Activated CD4-positive, alpha-beta T cell treated with anti-CD3 and anti-CD28 coated beads, Interleukin-2, amount 10 ng/mL, durations not matched to agents 24 days and 14 days (primary cell): ENCODE measurements at places on chromosomes 3 and 15. TPM values are rescaled to one million over a fixed set of nuclear protein-coding genes. Genes with fewer than 3 reads are reported as not detected.
A peak's percentile ranks its signal among the peaks of the same experiment; 100 is the strongest.

Gene ARPP21
- total RNA-seq = not detected in 2 replicates

Gene PPM1L
- 2.7 and 2.9 TPM in 2 replicates for total RNA-seq

Gene HYKK
- total RNA-seq = 0.90 and 1.6 TPM in 2 replicates

Gene HES1
- 0.64 and 1.2 TPM in 2 replicates for total RNA-seq

- DNase-seq = no peak
Measured at GRCh38 chr3:9736831-9737230, 5.3 kb downstream of the BRPF1 start.

GRCh38 chr15:94110476-94111130, 120.8 kb upstream of the MCTP2 start:
- DNase-seq = no peak

DNA sequence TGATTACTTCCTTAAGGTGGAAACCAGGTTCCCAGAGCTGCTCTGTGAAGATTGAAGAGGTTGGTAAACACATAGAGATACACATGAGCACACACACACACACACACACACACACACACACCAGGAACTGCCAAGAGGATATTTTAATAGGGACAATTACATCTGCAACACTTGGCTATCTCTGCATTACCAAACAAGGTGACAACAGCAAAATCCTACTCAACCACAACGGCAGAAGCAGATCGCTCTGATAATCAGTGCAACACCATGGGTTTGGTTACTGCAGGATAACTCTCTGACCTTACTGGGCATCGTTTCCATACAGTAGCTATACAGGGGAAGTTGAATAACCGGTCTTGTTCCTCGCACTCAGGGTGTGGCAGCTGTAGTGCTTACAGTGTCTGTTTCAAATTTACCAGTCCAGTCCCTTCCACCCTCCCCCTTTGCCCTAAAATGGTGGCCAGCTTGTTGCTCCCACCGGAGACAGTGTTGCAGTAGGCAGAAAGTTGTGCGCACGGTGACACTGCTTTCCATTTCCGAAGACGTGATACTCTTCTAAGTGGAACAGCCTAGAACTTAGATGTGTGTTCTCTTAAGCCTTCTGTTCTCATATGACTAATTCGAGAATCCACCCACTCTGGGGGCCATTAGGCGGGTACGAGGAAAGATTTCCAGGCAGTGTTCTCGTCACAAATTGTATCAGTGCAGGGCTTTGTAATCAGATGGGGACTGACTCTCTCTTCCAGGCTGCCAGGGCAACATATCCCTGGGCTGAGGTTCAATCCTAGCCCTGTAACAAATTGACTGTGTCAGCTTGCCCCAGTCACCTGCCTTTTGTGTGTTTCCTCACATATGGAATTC, 176.2 kb downstream of the P3H2 start:
- no peak for DNase-seq

- peak; percentile 82 for DNase-seq
Measured at GRCh38 chr3:196740481-196741248, 1.0 kb downstream of the PAK2 start.

DNA sequence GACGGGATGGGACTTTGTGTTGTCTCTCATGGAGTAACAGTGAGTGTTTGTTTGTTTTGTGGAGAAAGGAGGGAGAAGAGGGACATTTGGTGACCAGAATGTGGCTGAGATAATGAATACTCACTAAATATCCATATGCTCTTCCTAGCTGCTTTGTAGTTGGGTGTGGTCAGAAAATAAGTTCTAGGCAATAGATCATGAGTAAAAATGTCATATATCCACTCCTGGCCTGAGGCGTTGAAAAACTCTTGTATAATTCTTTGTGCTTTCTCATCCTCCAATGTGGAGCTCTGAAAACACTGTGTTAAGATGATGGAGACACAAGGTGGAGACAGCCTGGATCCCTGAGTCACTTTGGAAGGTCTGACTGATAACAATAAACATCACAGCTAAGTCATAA, 28.0 kb upstream of the IL16 start:
- DNase-seq = no peak

DNA sequence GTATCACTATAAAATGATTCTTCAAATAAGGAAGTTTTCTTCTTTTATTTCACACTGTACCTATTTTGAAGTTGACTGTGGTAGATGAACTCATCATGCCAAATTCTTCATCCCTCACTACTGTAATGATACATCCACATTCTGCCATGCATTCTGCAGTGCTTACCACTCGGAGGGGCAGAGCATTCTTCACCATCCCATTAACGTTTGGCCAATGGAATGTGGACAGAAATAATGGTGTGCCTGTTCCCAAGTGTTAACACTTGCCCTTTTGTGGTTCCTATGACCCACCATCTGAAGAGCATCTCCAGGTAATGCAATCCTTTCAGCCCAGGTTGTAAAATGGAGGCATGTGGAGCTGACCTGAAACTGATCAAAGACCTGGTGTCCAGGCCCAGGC, 18.6 kb downstream of the GOLIM4 start:
- no peak for DNase-seq

- no peak for DNase-seq
Measured at GRCh38 chr15:34883042-34883441, 86.5 kb downstream of the AQR start.

DNA sequence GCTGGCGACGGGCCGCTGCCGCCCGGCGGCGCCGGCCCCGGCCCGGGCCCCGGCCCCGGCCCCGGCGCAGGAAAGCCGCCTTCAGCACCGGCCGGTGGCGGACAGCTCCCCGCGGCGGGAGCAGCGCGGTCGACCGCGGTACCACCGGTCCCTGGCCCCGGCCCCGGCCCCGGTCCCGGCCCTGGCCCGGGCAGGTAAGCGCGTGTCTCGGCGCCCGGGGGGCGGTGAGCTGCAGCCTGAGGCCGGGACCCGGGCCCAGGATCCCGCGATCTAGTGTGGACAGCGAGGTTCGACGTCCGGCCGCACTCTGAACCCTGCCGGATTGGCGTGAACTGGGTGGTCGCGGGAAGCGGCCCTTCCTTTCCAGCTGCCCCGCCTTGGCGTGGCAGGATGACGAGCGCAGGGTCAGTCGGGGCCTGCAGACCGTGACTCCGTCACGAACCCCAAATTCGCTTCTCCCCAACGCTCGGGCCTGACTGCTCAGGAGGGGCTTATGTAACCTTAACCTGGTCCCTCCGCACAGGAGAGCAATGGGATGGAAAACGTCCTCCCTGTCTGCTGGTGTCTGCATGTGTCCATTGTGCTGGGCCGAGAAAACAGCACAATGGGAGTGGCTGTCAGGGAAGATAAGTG, 472 bp downstream of the BSN start:
- DNase-seq = peak; percentile 92

DNA sequence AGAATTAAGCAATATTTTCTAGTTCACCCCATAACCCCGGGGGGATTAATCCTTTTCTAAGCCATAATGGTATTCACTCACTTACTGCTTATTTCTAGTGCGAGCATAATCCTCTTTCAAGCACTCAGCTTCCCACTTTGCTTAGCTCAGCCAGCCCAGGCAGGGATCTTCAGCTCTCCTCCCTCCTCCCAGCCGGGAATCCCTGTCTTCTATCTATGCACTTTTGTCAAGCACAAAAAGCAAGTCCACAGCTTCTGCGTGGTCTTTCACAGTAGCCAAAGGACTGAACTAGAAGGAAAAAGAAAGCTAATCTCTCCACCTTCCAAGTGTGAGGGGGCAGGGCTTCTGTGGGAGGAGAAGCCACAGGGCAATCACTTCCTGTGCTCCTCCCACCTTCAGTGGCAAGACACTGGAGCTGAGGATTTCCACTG, 62.8 kb downstream of the PEX5L start:
- DNase-seq = peak; percentile 62

DNA sequence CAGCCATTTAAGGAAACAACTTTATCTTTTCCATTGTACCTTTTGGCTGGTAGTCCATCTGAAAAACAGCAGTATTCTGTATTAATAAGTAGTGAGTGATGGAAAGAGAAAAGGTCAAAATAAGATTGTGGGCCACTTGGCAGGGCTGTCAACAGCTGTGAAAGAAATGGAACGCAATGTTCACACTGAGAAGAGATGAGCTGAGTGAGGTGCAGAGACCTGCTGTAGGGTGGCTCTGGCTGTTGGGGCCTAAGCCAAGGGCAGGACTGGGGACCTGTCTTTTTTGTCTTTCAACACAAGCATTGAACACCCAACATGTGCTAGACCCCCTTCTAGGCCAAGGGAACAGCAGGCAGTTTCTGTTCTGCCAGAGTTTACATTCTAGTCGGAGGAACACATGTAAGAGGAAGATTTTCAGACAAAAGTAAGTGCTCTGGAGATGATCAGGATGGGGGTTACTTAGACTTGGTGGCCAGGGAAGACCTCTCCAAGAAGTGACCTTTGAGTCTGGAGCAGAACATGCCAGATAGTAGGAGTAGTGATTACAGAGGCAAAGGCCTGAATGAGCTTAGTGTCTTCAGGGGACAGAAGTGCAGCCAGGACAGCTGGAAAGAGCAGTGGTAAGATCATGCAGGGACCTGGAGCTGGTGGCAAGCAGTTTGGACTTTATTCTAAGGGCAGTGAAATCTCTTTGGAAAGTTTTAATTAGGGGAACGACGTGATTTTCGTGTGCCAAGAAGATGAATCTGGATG, 29.6 kb downstream of the TSEN2 start:
- DNase-seq = no peak

DNA sequence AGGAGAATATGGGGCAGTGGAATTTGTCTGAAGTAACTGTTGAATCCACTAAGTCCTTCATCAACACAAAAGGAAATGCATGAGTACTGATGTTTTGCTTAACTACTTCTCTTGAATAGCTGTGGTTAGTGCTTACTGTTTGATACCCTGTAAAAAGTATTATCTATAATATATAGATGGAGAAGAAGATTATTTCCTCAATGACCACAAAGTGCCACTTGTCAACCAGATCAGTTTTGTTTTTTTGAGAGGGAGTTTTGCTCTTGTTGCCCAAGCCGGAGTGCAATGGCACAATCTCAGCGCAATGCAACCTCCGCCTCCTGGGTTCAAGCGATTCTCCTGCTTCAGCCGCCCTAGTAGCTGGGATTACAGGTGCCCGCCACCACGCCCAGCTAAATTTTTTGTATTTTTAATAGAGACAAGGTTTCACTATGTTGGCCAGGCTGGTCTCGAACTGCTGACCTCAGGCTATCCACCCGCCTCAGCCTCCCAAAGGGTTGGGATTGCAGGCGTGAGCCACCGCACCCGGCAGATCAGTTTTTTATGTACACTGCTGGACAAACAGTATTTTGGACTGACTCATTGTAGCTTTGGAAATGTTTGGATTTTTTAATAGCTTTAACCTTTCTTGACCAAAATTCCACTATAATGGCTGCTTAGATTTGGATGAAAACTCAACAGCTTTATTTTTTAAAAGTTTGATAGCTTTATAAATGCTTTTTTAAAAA, 1.5 kb upstream of the RPLP1 start:
- no peak for DNase-seq

DNA sequence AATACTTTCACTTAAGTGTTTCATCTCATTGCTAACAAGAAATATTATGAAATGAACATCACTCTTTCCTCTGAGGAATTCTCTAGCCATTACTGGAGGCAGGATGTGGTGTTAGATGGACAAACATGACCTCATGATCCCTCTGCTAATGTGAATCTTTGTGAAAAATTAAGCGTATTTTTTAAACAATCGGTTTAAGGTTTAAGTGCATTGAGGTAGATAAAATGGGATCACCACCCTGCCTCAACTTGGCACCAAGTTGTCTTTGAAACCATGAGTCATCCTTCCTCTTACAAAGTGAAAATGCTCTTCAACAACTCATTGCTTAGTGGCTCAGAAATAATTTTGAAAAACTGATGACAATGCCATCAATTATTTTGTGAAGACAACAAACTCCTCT, 76.0 kb upstream of the DCBLD2 start:
- no peak for DNase-seq

DNA sequence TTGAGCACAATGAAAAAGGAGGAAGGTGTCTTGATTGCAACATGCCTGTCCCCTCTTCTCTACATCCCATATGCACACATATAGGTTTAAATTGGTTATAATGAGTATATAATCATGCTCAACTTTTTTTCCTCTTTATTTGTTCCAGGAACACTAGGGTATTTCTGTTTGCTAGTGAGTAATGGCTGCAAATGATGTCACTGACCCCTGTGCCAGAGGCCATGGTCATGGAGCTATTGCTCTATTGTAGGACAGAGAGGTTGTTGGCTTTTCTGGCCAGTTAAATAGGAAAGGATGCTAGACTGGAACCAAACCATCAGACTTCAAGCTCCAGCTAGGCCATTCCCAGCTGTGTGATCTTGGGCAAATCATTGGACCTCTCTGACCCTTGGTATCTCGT, 9.6 kb downstream of the ARHGEF3 start:
- no peak for DNase-seq

- no peak for DNase-seq
Measured at GRCh38 chr3:62749657-62750056, 125.6 kb downstream of the CADPS start.

- no peak for DNase-seq
Measured at GRCh38 chr15:83999396-84000135, 236.0 kb upstream of the GOLGA6L4 start.

- no peak for DNase-seq
Measured at GRCh38 chr15:95663156-95664100, 667.1 kb upstream of the NR2F2 start.

DNA sequence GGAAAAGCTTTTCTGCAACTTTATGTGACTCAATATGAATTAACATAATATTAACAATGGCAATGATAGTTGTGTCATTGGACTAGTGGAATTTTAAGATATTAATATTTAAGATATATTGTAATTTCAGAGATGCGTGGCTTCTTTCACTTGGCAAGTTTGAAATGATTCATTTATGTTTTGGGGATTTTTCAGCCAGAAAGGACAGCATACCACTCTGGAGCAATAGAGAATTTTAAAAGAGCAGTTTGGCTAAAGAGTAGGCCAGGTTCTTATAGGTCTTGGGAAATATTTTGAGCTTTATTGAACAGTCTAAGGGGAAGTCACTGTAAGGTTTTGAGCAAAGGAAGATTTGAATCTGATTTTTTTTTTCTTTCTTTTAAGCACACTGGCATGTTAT, 16.5 kb downstream of the GMPS start:
- DNase-seq = no peak
